Lower lobe of right lung (tissue), 2 donors: ENCODE measurements at places on chromosomes 2 and 18. TPM values are rescaled to one million over a fixed set of nuclear protein-coding genes. Genes with fewer than 3 reads are reported as not detected.

GRCh38 chr2:209189893-209190292 lies 234.0 kb upstream of the MAP2 start:
- no peaks in the 10 kb centered on the region for H3K36me3 ChIP-seq
- H3K27me3 ChIP-seq: no peaks in the 10 kb centered on the region

GRCh38 chr2:27118525-27119329 lies at the start of gene CGREF1:
Gene CGREF1 (minus strand): TSS chr2:27119128. CDS start chr2:27104366, 14,762 bp downstream.
- H3K4me1 ChIP-seq: peaks cover 15% of the 10 kb centered on the region
- no peaks in the 10 kb centered on the region for H3K36me3 ChIP-seq
- H3K27me3 ChIP-seq: peaks cover 16% of the 10 kb centered on the region
- no peak within 1 kb of the TSS for H3K27ac ChIP-seq

DNA sequence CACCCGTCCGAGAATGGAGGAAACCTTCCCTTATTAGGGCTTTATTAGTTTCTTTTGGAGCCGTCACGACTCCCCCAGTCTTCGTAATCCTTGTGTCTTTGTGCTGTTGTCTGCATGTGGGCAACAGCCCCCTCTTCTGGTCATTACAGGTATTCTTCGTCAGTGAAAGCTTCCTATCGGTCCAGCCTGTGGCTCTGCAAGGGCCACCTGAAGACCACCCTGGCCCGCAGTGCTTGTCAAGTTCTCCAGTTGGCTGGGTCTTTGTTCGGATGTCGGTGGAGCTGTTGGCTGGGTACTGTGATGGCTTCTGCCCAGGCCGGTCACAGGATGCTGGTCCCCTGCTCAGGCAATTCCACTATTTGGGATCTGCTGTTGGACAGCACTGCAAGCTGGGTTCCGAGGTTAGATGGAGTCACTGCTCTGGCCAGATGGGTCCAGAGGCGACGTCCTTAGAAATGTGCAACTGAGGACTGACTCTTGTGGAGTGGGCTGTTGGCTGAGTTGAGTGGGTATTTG lies 19.2 kb downstream of the E2F6 start:
- peaks cover 86% of the 10 kb centered on the region for H3K36me3 ChIP-seq
- no peaks in the 10 kb centered on the region for H3K27me3 ChIP-seq
- H3K4me1 ChIP-seq: no peaks in the 10 kb centered on the region

GRCh38 chr2:11925295-11926066 lies 179.0 kb downstream of the LPIN1 start:
- no peak overlapping the region for H3K27ac ChIP-seq
- DNase-seq: no peak
- H3K36me3 ChIP-seq: no peaks in the 10 kb centered on the region

DNA sequence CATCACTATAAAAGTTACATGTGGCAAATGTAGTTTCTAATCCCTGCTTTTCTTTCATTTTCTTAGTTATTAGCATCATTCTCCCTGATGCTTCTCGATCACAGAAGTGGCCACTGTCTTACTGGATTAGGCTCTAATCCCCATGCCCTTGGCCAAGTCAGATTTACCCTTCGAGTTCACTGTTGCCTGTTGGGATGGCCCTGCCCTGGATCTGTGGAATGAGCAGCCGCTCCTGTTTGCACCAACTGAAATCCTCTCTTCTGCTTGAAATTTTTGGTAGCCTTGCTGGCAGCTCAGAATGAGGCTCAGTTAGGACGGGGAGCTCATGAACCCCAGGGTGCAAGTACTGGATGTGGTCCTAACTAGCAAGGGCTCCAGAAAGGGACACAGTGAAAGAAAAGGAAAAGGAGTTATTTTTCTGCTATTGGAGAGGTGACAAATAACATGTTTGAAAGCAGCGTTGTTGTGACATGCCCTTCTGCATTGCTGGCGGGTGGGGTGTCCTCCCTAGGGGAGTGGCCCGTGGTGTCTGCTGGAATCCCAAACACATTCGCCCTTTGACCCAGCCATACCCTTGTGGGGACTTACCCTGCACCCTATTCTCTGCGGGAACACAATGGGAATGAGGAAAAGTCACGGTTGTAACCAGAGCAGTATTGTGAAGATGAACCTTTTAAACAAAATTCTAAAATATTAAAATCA lies 34.5 kb downstream of the RBFA start:
- no peaks in the 10 kb centered on the region for H3K4me1 ChIP-seq
- no peaks in the 10 kb centered on the region for H3K36me3 ChIP-seq
- H3K27me3 ChIP-seq: no peaks in the 10 kb centered on the region
- H3K4me3 ChIP-seq: no peak overlapping the region
- no peak for DNase-seq

Gene SKOR2
- not detected for total RNA-seq
